ENCODE measurements at places on chromosomes 2 and 18. TPM values are rescaled to one million over a fixed set of nuclear protein-coding genes. Genes with fewer than 3 reads are reported as not detected.

DNA sequence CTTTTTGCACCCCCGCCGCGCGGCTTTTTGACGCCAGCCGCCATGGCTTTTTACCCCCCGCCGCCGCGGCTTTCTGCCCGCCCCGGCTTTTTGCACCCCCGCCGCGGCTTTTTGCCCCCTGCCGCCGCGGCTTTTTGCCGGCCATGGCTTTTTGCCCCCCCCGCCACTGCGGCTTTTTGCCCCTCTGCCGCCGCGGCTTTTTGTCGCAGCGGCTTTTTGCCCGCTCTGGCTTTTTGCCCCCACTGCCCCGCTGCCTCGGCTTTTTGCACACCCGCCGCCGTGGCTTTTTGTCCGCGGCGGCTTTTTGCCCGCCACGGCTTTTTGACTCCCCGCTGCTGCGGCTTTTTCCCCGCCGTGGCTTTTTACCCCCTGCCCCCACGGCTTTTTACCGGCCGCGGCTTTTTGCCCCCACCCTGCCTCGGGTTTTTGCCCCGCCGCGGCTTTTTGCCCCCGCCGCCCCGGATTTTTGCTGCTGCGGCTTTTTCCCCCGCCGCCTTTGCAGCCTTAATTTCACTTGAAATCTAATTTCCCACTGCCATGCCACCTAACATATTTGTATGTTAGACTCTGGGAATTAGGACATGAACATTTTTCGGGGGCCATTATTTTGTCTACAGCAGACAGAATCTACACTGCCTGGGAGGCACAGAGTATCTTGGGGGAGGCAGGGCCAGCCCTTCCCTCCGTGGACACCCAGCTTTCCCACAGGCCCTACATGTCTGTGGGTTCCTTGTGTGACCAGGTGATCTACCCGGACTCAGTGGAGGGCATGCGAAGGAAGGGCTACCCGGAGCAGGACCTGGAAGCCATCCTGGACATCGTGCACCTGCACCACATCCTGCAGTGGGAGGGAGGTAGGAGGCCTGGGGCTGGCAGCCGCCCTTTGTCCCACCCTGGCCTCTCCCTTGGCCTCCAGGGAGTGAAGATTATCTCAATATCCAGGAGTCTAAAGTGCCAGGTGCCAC, 3031.0 kb upstream of the TEKT4 start:
- no peak for DNase-seq

DHRS9 gene
- polyA plus RNA-seq = not detected

GRCh38 chr2:71688530-71688929, 235.2 kb downstream of the DYSF start:
- DNase-seq = no peak

- DNase-seq = no peak
Observed at GRCh38 chr2:70425682-70426301, 123.9 kb upstream of the FAM136A start.

Data from naive thymus-derived CD8-positive, alpha-beta T cell (primary cell).